Stimulated activated CD4-positive, alpha-beta T cell treated with anti-CD3 and anti-CD28 coated beads, Interleukin-1b, Interleukin-23, amount 100 ng/mL, for 48 hours (primary cell): ENCODE measurements at places on chromosomes 1 and 21.

GRCh38 chr1:43545695-43546387 is 15.2 kb downstream of the PTPRF start:
- DNase-seq = no peak

GRCh38 chr1:4331767-4332163 is 322.6 kb upstream of the AJAP1 start:
- DNase-seq = no peak

GRCh38 chr1:197355248-197355995 is 87.4 kb downstream of the CRB1 start:
- no peak for DNase-seq

- no peak for DNase-seq
Observed at GRCh38 chr21:43644609-43645008, 14.7 kb downstream of the HSF2BP start.

DNA sequence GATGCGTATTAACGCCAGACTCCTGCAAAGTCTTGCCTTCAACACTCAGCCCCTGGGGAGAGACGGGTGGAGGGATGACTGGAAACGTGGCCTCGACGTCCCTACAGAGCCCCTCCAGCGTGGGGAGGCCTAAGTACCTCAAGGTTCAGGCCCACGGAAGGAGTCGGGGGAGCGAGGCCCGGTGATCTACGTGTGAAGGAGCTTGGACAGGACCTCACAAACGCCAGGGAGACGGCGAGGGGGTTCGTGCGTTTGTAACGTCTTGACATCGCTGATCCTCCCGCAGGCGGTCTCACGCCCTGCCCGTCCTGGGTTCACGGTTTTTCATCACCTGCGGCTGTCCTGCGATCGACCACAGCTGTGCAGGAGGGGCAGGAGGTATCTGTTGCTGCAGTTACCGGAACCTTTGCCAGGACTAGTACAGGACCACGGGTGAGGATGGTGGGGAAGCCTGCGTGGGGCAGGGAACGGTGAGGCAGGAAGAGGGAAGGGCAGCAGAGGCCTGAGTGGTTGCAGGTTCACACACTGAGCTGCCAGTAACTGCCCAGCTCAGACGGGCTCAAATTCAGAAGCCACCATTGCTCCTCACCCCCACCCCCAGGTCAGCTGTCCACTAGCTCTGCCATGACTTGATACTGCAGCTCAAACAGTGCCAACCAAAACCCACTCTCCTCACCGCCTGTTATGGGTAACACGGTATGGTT is 889 bp upstream of the CCNL2 start:
- DNase-seq = peak; percentile 13

- DNase-seq = no peak
Observed at GRCh38 chr1:222031318-222031717, 289.4 kb upstream of the DUSP10 start.

DNA sequence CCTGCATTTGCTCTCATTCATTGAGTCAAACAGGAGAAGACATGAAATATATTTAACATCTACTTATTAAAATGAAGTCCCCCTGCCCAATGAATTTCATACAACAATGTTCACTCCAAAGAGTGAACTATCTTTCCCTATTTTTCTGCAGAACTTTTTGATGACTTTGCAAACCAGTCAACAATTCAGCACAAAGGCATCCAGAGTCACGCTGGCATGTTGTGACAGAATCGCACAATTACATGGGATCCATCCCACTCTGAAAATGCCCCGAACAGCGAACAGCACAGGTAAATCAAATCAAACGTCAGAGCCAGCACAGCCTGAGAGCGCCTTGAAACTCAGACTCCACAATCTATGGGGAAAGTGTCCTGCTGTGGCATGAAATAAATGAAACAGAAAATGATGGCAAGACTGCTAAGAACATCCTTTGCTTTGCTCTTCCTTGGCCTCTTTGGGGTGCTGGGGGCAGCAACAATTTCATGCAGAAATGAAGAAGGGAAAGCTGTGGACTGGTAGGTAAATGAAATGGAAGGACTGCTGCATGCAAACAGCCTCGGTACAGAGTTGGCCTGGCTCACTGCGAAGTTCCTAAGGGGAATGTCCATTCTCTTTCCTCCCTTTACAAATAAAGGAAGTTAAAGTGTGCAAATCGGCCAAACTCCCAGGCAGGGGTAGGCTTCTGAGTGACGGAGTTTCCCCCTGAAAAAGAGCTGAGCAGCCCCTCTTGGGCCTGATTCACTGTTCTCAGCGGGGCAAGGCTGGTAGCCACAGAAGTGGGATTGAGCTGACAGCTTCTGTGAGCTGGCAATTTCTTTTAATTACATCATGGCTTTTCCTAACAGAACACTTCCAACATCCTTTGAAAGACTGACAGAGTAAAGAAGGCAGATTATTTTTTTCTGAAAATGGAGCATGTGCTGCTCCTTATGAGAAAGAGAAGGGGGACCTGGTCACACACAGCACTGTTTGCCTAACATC is at the start of gene DNASE2B:
Gene DNASE2B (plus strand): TSS at position 310 of the 981 bp plus-strand sequence. CDS start 81 bp downstream, at position 391.
- DNase-seq = no peak

- no peak for DNase-seq
Observed at GRCh38 chr21:45509566-45510465, 32.4 kb downstream of the SLC19A1 start.

DNA sequence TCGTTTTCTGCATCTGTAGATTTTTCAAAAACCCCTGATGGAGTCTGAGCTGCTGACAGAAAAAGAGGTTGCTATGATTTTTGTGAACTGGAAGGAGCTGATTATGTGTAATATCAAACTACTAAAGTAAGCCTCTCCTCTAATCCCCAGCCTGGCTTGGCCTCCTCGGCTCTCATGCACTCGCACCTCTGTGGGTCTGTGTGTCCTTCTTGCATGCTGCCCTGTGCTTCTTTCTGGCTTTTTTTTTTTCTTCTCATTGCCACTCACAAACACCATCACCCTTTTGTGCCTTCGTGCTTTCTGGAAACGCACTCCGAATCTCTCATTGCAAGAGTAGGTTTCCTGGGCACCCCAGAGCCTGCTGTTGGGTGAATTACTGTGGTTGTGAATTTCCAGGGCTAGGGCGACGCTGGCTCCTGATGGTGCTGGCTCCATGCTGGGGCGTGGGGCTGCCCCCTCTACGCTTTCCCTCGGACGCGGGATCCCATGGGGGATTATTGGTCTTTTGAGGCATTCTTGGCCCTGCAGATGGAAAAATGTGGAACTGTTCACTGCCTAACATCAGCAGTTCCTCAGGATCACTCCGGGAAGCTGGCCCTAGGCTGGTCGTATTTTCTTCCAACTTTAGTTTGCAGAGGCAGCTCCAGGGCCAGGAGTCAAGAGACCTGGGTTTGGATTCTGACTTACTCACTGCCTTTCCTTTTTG is 56.8 kb downstream of the ATP5PO start:
- no peak for DNase-seq

DNA sequence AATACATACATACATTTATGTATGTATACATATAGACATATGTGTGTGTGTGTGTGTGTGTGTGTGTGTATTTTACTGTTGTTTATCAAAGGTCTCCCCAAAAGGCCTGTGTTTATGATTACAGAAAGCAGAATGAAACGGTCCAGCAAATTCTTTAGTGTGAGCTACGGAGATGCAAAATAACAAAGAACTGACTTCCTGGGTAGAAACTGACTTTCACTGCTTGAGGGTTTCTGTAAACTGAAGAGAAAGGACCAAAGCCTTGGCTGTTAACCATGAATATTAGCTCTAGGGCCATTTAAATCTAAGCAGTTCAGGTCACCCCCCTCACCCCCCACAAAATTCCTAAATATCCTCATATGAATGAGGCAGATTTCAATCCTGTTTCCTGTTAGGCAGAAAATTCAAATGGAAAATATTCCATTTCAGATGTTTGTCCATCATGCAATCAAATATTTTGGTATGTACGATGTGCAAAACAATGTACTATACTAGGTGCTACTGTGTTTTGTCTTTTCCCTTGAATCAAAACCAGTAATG is 213.2 kb downstream of the TGFB2 start:
- DNase-seq = no peak

- no peak for DNase-seq
Observed at GRCh38 chr1:97332716-97333115, 588.1 kb downstream of the DPYD start.

- no peak for DNase-seq
Observed at GRCh38 chr1:82225421-82226185, 424.9 kb downstream of the ADGRL2 start.

GRCh38 chr1:65668368-65668767 is 124.3 kb upstream of the PDE4B start:
- no peak for DNase-seq

GRCh38 chr1:84083307-84083706 is 60.8 kb upstream of the PRKACB start:
- no peak for DNase-seq

GRCh38 chr1:53934170-53934765 is 11.2 kb downstream of the IFT25 start:
- DNase-seq = no peak
